ENCODE measurements at places on chromosomes 13 and 19.

DNA sequence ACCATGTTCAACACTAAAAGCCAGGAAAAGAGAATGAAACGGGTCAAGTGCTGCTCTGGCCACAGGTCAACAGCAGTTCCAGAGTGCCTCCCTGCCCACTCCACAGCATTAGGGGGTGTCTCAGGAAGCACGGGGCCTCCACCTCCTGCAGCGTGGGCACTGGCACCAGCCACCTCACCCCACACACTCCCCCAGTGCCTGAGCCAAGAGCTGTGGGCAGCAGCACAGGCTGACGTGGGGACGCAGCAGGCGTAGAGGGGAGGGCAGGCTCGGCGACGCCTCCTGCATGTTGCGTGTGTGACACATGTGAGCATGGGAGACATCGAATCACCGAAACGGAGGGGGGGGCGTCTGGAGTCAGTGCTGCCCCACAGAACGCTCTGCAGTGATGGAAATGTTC lies 21.4 kb upstream of the TMEM160 start:
- DNase-seq, result no peak

- DNase-seq, result no peak
Observed at GRCh38 chr13:59906413-59907049, 257.2 kb downstream of the DIAPH3 start.

DNA sequence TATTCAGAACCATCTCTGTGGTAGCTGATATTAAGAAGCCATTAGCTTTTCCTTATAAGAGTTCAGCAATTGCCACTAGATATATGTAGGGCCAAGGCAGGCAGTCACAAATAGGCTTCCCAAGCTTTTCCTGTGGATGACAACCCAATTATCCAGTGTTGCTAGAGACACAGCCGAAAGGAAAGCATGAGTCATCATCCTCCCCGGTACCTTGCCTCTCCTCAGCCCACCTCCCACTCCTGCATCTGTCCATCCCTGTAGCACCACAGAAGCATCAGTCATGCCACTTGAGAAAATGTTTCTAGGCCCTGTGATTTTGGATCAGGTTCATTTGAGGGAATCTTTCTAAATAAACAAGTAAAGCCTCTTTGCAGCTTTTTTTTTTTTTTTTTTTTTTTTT lies 204.3 kb downstream of the DNAJC15 start:
- DNase-seq, result no peak

DNA sequence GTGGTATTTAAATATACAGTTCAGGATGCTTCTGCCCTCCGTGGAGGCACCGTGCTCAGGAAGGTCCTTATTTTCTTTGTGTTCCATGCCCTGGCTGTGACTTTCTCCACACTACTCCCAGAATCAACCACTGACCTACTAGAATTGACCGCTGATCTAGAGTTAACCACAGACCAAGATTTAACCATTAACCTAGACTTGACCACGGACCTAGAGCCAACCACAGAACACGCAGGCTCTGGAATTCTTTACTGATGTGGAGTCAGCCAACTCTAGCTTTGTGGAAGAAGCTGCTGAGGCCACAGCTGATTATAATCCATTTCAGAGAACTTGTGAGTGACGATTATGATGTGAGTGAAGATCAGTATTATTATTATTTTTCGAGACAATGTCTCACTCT lies 18.0 kb downstream of the GTF2F2 start:
- no peak for DNase-seq

- DNase-seq, result no peak
Observed at GRCh38 chr13:50805805-50806204, 37.7 kb downstream of the DLEU7 start.

DNA sequence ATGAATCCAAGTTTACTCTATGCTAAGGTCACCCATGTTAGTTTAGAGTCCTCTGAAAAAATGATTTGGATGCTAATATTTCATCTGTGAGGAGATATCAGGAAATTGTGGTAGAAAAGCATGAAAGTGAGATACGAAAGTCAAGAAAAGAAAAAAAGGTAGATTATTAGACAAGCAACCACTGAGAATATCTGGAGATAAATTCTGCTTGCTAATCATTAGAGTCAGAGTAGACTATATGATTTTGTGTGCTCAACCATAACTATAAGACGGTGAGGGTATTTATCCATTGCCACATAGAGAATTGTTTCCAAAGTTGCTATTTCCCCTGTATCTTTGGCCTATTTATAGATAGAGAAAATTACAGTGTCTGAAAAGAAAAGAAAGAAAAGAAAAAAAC lies 706.7 kb downstream of the SLITRK5 start:
- no peak for DNase-seq

DNA sequence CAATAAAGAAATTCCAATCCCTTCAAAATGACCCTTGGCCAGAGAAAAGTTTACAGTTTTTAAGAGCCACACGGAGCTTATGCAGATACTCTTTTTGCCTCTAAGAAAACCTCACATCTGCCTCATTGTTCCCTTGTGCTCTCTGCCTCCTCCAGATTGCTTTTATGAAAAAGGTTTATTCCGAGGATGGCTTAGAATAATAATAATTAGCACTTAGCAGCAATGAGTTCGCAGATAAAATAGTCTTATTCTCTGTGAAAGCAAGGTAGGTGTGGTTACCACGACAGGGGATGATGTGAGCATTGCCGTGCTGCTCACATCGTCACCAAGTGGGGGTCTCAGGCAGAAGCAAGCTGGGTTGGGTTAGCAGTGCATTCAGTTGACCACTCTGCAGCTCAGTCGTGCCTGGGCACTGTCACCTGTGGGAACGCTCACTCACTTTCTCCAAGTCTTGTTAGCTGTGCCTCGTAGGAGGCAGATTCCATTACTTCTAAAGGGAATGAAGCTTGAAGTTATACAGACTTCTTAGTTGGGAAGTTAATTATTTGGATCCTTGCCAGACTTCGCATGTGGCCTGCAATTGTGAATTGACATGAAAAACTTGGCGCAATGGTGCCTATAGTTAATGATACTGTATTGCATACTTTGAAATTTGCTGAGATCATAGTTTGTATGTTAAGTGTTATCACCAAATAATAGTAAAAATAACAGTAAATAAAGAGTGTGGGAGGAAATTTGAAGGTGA lies 157.2 kb downstream of the MYO16 start:
- no peak for DNase-seq

DNA sequence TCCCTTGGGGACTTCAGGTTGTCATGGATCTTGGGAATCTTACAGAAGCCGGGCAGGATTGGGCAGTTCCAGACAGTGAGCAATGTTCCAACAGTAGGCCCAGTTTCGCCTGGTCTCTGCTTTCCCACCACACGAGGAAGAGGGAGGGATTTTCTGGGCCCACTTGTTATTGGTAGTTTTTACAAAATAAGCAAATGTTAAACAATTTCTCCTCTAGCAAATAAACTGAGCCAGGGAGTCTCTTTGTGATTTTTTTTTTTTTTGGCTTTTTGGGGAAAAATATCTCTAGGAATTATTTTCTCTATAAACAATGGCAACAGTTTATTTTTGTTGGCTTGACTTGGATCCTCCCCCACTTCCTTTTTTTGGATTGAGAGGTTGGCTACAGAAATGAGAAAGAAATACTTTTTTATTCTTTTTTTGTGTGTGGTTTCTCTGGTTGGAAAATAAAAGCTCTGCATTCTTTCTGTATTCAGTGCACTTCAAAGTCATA lies 89.3 kb downstream of the TM9SF2 start:
- DNase-seq, result no peak

DNA sequence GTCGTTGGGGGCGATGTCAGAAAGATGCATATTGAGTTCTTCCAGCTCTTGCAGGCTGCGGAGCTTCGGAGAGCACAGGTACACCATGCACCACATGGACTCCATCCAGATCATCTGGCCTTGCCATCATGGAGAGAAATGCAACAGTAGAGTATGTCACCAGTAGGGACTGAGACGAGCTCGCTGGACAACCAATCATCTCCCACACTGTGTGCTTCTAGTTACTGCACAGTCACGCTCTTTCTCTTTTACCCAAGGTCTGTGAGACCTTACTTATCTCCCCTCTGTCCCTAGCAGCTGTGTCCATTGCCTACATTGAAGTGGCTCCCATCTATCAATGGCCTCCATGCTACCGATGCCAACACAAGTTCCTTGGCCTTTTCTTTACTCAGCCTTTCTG lies 90.5 kb downstream of the C13orf42 start:
- no peak for DNase-seq

DNA sequence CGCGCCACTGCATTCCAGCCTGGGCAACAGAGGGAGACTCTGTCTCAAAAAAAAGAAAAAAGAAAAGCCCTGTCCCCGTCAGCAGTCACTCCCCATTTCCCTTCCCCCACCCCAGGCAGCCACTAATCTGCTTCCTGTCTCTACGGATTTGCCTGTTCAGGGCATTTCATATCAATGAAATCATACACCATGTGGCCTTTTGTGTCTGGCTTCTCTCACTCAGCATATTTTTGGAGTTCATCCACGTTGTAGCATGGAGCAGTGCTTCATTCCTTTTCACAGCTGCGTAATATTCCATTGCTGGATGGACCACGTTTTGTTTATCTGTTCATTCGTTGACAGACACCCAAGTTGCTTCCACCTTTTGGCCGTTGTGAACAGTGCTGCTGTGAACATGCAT lies 36.1 kb upstream of the KLF2 start:
- no peak for DNase-seq

DNA sequence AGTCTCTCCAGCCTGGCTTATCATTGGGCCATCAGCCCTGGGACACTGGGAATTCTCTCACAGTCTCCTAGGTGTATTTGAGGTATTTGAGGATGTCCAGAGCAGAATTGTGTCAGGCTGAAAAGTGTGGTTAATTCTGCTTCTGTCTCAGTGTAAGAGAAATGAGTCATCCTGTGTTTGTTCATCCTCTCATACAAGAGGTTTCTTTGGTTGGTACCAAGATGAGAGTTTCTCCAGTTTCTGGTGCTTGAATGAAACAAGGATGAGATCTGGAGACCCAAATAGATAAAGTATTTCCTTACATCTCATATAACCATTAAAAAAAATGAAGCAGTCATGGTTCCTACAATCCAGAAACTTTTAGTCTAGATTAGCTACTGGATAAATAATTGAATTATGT lies 7.7 kb downstream of the ZNF253 start:
- DNase-seq, result no peak

- no peak for DNase-seq
Observed at GRCh38 chr13:59364641-59365085, 799.1 kb downstream of the DIAPH3 start.

DNA sequence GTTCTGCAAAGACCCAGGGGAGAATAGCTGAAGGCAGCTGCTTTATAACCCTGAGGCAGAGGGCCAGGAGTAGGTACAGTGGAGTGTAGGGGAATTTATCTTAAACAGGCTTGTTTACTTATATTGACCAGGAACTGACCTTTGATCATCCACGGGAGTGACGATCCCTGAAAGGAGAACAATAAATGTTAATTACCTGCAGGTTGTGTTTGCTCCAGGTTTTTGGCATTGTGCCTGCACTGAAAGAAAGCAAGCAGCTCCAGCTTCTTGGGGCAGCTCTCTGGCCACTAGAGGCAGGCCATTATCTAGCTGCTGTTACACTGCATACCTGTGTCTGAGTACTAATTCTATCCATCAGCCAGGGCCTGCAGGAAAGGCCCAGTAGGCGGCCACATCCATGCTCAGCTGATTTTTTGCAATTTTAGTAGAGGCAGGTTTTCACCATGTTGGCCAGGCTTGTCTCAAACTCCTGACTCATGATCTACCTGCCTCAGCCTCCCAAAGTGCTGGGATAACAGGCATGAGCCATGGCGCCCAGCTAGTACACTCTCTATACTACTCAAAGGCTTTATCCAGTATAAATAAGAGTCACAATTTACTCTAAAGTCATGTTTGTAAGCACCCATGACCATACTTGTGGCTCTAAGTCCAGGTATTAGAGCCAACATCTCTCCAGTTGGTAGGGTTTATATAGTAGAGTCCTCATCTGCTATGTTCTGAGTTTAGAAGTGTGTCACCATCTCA lies 8.5 kb upstream of the ZNF91 start:
- DNase-seq, result no peak

- no peak for DNase-seq
Observed at GRCh38 chr19:48433337-48433736, 12.4 kb upstream of the GRWD1 start.

DNA sequence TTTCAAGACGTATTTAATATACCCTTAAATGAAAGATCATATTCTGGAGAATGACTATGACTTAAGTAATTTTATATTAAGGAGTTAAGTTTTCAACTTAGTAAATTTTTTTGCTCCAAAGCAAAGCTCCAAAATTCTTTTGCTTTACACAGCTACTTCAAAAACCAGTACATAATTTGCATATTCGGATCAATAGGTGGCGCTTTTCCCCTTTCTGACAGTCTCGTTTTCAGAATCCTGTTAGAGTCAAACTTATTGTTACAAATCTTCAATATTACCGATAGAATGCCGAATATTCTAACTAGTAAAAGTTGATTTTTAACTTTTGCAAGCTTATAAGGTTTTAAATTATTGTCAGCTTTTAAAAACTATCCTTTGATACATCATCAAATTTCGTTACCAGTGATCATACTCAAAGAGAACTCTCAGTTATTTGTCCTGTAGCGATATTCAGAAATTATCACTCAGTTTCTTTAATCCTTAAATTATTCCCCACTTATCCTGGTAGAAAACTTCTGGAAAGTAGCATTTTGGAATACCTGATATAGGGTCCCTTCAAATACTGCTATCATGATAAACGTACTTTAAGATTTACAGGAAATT lies 852.7 kb upstream of the KLHL1 start:
- DNase-seq, result no peak

- DNase-seq, result no peak
Observed at GRCh38 chr13:27137759-27138158, 33.9 kb downstream of the USP12 start.

GRCh38 chr13:35599384-35599783 lies 122.9 kb upstream of the MAB21L1 start:
- no peak for DNase-seq

DNA sequence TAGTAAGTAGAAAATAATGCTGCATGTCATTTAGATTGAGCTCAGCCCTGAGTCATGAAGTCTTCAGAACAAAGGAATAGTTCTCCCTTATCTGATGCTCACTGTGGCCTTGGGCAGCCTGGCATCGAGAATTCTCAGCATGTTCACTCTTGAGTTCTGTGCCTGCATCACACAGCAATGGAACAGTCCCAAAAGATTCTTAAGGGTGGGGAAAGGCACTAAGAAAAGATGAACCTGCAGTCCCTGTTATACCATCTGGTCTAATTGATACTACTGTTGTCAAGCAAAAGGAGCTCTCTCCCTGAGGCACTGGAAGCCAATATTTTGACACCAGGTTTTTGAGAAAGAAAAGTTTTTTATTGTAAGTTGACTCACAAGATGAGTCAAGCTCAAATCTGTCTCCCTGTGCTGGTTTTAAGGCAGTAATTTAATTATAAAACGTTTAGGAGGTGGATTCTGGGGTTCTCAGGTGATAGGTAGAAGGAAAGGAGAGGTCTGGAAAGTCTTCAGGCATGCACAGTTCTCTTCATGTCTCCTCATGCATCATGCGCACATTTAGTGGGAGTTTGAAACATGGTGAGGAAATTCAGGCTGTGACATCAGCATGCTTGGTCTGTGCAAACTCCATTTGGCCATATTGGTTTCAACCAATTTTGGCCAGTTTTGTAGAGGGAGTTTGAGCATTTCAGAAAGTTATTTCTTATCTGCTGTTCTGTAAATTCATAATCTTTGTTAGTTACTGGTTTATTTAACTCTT lies 38.1 kb upstream of the ZNF766 start:
- no peak for DNase-seq
